Left hindlimb (tissue), 1 donor: ENCODE measurements at places on chromosomes 11 and 22.

GRCh38 chr22:19179497-19180048 is 1.0 kb upstream of the SLC25A1 start:
- DNase-seq, result peak; percentile 85

- DNase-seq, result no peak
Observed at GRCh38 chr11:57571606-57572005, 4.1 kb upstream of the UBE2L6 start.

DNA sequence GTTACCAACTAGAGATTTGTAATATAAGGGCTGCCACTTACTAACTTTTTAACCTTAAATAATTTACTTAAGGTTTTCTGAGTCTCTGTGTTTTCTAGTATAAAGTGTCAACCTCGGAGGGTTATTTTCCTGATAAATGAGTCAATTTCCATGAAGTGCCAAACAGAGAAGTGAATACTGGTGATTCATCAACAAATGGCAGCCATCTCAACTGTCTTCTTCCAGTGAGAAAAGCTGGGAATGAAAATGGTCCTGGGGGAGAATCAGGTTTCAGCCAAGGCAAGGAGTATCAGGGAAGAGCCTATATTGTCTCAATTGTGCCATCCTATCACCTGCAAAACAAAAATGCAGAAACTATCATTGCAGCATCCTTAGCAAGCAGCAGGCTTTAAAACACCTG is 129.1 kb downstream of the LUZP2 start:
- DNase-seq, result no peak

DNA sequence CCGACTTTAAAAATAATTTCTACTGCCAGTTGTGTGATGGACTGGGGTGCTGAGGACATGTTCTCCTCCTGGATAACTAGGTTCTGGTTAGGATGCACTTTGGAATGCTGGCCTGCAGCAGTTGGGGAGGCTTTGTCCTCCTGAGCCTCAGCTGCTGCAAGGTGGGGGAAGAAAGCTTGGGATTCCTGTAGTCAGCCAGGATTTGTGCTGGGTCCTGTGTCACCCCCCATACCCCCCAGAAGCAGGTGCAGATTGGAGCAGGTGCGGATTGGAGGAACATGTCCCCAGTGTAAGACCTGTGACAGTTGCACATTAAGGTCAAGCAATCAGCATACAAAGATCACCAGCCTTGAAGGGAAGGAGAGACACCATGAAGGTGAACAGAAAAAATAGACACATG is 51.1 kb downstream of the MED15 start:
- DNase-seq, result peak; percentile 23

GRCh38 chr11:19718051-19718450 is 5.4 kb downstream of the NAV2 start:
- no peak for DNase-seq

DNA sequence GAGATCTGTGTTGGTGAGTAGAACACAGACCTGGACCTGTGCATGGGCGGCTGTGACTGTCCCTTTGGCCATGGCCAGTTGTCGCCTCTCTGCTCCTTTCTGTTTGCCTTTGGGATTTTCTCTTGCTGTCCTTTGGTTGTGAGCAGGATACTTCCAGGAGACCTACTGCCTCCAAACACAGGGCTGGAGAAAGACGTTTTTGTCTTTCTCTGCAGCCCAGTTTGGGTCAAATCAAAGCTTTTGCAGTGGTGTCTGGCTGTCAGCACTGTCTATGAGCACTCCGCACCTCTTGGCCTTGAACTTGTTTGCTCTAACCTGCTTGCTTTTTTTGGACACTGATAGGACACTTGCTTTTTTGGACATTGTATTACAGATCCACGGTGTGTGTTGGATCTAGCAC is 108.9 kb upstream of the SORL1-AS1 start:
- no peak for DNase-seq

DNA sequence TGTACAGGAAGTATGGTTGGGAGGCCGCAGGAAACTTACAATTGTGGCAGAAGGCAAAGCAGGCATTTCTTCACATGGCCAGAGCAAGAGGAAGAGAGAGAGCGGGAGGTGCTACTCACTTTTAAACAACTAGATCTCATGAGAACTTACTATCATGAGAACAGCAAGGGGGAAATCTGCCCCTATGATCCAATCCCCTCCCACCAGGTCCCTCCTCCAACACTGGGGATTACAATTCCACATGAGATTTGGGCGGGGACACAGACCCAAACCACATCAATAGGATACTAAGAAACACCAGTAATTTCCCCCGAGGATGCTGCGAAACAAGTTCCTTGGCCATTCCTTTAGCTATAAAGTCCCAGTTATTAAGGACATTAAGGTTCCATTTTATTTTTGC is 94.1 kb upstream of the SC5D start:
- no peak for DNase-seq

- DNase-seq, result no peak
Observed at GRCh38 chr22:46710806-46711205, 27.2 kb downstream of the CERK start.

- no peak for DNase-seq
Observed at GRCh38 chr11:60768202-60768601, 11.5 kb downstream of the MS4A15 start.

- DNase-seq, result no peak
Observed at GRCh38 chr11:66279092-66279734, 1.2 kb downstream of the CNIH2 start.

- no peak for DNase-seq
Observed at GRCh38 chr11:7353100-7353499, 101.4 kb downstream of the SYT9 start.

GRCh38 chr11:124738713-124739478 is 846 bp upstream of the NRGN start:
- DNase-seq, result no peak

GRCh38 chr11:64804346-64805210 is 1.6 kb upstream of the MAP4K2 start:
- DNase-seq, result no peak

DNA sequence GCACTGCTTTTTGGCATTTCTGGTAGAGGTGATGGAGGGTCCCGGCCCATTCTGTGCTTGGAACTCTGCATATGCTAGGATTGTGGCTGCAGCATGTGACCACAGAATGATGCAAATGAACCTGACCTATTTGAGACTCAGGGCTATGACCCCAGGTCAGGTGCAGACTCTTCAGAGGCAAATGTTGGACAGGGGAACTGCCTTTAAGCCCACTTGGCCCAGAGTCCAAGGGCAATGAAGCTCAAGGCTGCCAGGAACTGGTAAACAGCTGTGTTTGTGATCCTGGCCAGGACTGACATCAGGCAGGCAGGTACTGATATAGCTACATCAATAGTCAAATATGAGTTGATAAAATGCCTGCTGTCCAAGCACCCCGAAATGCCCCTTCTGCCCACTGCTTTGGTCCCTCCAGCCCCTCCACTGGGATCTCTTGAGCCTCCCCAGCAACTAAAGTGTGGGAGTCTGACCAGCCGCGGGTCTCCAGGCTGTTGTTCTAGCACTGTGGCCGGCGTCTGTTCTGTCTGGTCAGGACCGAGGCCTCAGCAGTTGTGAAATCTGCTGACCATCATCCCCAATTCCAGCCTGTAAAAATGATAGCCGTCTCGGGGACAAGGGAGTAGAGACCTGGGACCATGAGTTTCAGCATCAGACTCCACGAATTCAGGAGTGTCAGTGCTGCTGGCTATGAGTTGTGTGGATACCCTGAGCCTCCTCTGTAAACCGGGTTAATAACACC is 82.4 kb upstream of the EIF3D start:
- no peak for DNase-seq

DNA sequence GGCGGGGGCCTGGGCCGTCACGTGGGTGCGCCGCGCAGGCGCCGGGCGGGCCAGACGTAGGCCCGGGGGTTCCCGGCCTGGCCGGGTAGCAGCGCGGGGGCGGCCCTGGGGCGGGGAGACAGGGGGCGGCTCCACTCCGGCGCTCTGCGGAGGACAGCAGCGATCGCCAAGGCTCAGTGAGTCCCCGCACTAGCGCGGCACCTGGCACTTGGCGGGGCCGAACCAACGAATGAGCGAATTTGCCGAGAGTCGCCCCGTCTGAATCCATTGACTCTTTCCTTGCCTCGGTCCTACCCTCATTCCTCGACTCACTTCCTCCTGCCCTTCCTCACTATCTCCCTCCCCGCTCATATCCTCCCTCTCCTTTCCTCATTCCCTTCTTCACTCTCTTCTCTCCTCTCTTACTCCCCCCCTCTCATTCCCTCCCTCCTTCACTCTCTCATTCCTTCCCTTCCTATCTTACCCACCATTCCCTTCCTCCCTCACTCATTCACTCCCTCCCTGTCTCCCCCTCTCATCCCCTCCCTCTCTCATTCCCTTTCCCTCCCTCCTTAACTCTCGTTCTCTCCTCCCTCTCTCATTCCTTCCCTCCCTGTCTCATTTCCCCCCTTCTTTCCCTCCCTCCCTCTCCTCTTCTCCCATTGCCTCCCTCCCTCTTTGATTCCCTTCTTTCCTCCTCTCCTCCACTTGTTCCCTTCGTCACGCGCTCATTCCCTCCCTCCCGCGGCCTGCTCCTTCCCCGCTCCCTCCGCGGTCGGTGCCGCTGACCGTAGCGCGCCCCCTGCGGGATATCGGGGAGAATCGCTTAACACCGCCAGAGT is 476 bp upstream of the KLHL22 start:
- DNase-seq, result peak; percentile 95

DNA sequence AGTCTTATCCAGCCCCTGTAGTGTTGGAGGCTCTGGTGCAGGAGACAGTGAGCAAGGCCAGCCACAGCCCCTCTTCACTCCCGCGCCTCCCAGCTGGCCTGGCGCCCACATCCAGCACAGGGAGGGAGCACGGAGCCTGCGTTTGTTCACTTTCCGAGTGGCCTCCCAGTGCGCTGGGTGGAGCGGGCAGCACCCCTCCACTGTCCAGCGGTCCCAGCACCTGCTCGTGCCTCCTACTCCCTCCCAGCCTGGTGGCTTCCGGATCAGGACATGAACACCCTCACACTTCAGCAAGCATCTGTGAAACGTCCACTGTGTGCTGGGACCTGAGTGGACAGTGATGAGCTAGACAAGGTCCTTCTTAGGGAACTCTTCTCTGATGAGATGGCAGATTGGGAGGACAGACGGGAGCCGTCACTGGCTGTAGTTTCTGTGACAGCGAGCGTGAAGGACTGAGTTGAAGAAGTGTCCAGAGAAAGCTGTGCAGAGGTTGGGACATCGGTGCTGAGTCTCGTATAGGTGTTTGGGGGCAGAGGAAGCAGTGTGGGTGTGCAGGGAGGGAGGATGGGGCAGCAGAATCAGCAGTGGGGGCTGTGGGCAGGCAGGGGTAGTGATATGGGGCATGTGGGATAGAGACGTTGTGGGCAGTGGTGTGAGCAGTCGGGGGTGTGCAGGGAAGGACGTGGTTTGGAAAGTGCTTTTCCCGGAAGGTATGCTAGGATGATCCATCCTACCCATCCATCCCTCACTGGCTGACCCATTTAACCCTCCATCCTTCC is 256.8 kb downstream of the TBC1D22A start:
- DNase-seq, result no peak

DNA sequence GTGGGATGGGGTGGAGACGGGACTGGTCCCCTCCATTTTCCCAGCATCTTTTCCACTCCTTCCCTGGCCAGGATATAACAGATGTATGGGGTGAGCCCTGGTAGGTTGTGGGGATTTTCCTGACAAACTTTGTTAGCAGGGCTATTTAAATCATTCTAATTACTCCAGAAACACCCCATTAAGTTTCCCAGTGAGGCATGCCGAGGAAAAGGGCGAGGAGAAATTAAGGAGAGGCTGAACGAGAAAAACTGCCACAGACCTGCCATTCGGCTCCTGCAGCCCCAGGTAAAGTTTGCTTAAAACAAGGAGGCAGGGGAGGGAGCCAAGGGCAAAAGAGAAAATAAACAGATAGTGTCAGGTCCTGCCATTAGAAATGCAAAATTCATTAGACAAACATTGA is 428.2 kb downstream of the BUD13 start:
- DNase-seq, result no peak

- DNase-seq, result no peak
Observed at GRCh38 chr11:27076121-27076589, 35.5 kb downstream of the BBOX1 start.

- DNase-seq, result no peak
Observed at GRCh38 chr22:39859903-39860588, 33.5 kb downstream of the ENTHD1 start.

GRCh38 chr11:132943357-132943705 is 589.0 kb downstream of the OPCML start:
- DNase-seq, result no peak

- DNase-seq, result no peak
Observed at GRCh38 chr11:117902001-117902845, 25.8 kb upstream of the FXYD6 start.

DNA sequence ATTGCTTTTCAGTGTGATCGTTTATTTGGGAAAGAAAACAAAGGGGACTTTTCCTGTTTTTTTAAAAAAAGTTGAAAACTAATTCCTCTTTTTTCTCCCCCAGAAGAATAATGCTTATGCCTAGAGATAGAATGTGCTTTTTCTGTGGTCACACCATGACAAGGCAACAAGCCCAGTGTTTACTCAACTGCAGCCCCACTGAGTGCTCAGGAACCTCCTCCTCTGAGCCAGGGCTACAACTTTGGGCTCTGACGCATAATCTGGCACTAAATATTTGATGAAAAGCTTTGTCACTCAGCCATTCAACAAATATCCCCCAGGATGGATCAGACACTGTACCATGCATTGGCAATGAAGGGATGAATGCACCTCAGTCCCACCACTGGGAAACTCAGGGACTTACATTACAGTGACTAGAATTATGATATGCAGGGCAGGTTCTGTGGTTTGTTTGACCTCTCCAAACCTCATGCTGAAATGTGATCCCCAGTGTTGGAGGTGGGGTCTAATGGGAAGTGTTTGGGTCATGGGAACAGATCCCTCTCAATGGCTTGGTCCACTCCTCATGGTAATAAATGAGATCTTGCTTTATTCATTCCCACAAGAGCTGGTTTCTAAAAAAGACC is 155.9 kb downstream of the CCDC34 start:
- no peak for DNase-seq

GRCh38 chr11:118128721-118129470 is 23.7 kb downstream of the SCN4B start:
- DNase-seq, result no peak

- DNase-seq, result peak; percentile 60
Observed at GRCh38 chr22:40178417-40179409, 988 bp downstream of the TNRC6B start.

DNA sequence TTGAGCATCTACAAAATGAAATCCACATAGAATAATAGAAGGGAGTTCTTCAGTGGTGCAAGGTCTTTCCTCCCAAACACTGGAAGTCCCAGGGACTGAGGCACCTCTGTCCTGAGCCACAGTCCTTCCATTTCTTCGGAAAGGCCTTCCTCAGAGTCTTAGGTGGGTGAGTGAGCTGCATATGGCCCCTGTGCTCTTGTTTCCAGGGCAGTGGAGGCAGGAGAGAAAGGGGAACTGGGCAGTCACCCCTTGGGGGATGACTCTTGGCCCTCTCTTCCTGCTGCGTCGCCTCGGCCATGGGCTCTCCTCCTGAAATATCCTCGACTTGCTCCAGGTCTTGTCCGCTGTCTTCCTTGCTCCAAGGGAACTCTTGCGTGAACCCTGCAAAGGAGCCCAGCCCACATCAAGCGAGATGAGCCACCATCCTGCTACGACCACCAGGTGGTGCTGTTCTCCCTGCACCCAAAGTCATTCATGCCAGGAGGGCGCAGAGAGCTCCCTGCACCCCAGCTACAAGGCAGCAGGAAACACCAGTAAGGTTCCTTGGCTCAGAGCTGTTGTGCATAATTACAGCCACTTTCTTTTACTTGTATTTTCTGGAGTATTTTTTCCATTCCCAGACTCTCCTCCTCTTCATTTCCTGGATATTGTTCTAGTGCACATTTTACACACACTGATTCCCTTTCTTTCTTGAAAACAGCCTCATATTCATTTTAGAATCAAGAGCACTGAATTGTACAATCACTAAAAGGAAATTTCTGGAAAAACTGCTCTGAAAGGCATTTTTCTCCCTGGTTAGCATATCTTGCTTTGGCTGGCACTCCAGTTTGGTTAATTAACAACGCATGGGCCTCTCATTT is 397.8 kb downstream of the OPCML start:
- peak; percentile 64 for DNase-seq
